ENCODE measurements at places on chromosomes 7 and 10.

- no peak for DNase-seq
Measured at GRCh38 chr7:106465704-106466468, 181.1 kb upstream of the NAMPT start.

DNA sequence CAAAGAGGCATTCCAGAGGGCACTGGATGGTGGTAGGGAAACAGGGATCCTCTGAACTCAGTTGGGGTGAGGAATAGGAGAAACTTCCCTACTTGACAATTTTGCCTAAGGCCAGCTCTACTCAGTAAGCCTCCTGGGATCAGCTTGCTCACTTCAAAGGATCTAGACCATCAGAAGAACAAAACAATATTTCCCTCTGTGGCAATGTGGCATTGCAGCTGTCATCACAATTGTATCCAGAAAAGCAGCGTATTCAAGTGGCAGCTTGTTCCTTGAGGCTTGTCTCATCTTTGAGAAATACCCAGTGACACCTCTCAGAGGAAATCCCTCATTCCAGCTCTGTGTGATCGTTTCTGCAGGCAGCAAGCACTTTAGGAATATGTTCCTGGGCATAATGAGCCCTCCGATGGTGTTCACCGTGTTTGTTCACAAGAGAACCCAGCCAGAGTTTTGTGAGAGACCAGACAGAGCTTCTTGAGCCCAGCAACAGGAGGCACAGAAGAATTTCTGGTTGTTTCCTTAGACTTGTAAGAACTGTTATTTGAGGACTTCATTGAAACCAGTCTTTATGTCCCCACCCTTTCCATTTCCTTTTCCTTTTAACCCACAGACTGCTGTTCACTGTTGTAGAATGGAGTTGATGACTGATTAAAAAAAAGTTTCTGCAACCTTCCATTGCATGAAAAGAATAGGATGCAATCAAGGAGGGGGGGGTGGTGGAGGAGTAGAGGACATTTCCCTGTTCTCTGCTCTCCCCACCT lies 747.3 kb downstream of the LRMDA start:
- DNase-seq, result no peak

DNA sequence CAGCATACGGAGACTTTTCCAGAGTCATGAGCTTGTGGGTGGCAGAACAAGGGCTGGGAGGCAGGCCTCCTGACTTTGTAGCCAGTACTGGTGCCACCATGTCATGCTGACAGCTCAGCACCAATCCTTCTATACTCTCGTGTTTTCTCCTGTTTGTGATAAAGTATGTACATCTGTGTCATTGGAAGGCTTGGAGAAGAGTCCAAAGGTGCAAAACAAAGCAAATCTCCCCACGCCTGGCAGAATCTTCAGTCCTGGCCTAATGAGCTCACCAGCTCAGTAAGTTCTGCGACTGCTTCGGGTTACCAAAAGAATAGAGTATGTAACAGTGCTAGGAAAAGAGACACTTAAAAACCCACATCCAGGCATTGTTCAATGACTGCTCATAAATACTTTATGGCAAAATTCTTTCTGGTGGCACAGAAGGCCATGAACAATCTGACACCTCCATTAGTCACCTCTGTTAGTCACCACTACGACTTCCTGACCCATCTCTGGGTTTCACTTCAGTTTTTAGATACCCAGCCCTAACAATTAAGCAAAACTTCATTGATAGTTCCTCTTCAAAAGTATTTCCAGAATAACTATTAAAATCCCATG lies 24.5 kb downstream of the STEAP1 start:
- no peak for DNase-seq

- no peak for DNase-seq
Measured at GRCh38 chr7:15998617-15999016, 312.1 kb upstream of the MEOX2 start.

- DNase-seq, result peak; percentile 76
Measured at GRCh38 chr10:127735723-127736221, 1.2 kb upstream of the FOXI2 start.

- DNase-seq, result no peak
Measured at GRCh38 chr10:44402465-44403195, 17.7 kb upstream of the CXCL12 start.

GRCh38 chr10:128048819-128049210 lies 77.4 kb downstream of the MKI67 start:
- DNase-seq, result no peak

DNA sequence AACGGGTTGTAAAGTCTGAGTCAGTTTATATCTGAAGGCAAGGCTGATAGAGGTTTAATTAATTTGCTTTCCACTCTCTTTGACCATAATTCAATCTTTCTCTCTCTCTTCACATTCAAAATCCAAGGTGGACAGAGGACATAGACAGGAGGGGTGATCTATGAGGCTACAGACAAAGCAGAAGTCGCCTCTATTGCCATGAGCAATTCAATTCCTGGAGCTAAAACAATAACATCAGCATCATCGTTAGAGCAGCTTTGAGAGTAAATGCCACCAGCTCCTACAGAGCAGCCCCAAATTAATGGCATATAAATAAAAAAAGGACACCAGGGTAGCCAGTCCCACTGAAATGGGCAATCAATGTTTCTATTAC lies 93.2 kb downstream of the DGKI start:
- DNase-seq, result no peak

- no peak for DNase-seq
Measured at GRCh38 chr7:121634356-121634755, 238.2 kb upstream of the FAM3C start.

DNA sequence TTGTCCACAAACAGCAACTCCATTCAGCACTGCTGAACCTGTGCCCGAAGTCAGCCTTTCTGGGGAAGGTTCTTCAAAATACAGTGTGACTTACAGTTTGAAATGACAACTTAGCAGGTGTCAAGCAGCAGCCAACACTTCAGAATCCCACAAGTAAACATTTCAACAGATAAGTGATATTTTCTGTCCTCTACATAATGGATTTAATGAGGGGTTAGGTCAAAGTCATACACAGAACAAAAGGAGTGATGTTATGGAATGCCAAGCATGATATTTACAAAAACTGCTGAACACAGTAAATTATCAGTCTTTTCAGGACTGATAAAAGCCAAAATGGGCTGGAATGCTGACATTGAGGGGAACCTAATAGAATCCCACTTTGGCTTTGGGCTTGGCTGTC lies 77.6 kb upstream of the JAZF1 start:
- DNase-seq, result no peak

- DNase-seq, result no peak
Measured at GRCh38 chr10:119466655-119467054, 75.9 kb downstream of the RGS10 start.

DNA sequence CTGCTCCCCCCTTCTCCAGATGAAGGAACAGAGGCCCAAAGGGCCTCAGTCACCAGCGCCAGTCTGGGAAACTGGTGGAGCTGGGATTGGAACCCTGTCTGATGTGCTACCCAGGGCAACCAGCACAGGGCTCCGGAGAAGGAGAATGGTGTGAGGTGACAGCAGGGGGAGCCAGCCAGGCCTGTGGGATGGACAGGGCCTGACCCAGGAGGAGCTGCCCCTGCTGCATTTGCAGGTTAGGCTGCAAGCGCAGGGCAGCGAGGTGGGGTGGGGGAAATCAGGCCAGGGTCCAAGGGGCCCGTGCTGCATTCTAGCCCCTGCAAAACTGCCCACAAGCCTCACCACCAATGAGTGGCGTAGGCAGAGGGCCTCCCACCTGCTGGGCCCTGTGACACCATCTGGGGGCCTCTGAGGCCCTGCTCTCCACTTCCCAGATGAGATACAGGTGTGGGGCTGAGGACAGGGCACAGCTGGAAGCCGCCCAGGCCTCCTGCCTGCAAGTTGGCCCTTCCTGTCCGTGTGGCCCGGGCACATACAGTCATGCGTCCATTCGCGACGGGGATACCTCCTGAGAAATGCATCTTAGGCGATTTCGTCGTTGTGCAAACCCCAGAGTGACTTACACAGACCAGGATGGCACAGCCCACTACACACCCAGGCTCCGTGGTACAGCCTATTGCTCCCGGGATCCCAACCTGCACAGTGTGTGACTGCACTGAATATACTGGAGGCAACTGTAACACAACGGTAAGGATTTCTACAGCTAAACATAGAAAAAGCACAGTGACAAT lies 45.3 kb downstream of the RASGEF1A start:
- DNase-seq, result peak; percentile 79

DNA sequence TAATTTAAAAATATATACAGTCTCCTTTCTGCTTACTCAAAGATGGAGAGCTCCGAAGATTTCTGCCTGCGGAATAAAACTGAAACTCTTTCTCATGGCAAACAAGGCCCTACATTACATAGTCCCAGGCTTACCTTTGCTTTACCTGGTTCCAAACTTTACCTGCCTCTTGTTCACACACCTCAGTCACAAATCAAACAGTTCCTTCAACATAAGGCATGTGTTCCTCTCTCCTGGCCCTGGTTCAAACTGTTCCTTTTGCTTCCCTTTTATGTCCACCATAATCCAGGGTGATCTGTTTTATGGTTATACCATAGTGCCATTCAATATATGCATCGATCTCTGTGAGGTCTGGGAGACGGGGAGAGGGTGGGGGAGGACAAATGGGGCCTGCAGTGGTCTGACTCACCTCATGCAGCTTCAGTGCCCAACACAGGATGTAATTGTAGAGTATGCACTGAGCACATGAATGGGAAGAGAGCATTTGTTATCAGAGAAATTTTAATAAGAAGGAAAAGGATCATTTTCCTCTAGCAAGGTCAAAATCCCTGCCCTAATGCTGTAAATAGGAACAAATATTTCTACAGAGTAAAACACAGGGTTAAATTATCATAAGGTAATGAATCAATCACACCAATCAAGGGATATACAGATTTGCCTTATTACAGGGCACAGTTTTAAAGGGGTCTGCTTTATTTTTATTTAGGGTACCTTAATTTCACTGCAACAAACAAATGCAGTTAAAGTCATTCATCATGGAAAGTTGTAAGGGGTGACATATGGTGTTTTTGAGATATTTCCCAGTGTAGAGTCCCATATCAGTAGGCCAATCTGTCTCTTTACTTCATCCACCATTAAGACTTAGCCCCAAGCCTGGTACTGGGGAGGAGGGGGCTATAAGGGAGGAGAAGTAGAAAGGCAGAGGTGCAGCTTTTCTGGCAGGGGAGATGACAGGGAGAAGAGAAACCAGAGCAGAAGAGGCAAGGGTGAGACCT lies 88.8 kb upstream of the PDE1C start:
- no peak for DNase-seq

- DNase-seq, result no peak
Measured at GRCh38 chr10:36110097-36110496, 468.0 kb upstream of the FZD8 start.

GRCh38 chr7:132451161-132451560 lies 125.1 kb downstream of the PLXNA4 start:
- no peak for DNase-seq

GRCh38 chr7:77457779-77458178 lies 41.6 kb upstream of the GSAP start:
- no peak for DNase-seq

GRCh38 chr10:100759331-100759730 lies 13.9 kb downstream of the PAX2 start:
- no peak for DNase-seq

DNA sequence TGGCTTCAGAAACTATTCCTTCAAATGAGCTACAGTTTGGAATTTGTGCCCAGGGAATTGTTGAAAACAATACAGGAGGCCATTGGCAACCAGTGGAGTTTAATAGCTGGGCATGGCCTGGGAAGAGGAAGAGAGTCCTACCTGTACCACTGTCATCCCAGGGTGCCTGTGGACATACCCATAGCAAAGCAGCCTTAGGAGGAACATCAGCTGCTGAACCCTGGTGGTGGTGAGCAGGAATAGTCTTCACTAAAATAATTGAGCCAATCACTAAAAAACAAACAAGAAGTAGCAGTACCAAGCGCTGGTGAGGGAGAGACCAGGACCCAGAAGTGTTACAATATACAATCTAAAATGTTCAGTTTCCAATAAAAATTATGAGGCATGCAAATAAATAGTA lies 14.5 kb downstream of the IGFBP1 start:
- DNase-seq, result no peak

DNA sequence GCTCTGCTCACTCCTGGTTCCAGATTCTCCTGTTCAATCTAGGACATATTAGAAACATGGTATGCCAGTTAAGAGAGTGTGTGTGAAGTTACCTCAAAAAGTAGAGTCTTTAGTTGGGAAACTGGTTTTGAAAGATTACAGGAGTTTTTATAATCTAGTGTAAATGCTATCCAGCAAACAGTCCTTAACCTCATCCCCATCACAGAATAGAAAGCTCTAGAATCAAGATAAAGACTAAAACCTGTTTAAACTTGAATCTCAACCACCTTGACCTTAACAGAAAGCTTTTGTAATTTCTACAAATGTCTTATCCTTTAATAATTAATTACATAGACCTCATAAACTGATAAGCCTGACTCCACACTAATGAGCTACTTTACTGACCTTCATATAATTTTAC lies 1288.7 kb upstream of the SORCS1 start:
- DNase-seq, result no peak

- no peak for DNase-seq
Measured at GRCh38 chr10:80322711-80323110, 33.3 kb upstream of the MAT1A start.

GRCh38 chr7:2032030-2032875 lies 200.5 kb downstream of the MAD1L1 start:
- DNase-seq, result no peak

DNA sequence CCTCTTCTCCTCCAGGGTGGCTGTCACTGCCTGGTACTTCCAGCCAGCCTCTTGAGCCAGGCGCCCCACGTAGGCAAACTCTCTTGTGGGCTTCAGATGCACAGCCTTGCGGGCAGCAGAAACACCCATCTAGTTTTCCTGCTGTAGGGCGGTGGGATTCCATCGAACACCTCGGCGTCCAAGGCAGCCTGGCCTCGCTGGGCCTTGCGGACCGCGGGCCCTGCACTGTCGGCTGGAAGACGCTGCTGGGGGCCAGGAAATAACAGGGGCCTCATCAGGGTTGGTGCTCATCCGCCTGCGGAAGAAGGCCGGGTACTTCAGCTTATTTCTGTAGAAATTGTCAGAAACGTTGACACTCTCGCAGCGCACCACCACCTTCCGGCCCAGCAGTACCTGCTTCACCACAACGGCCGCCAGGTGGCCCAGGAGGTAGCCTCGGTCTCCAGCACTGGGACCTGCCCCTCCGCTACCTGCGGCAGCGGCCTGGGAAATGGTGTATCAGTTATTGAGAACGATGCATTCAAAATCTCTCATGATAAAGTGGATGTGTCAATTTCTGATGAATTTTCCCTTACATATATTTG lies 61.1 kb downstream of the WDFY4 start:
- peak; percentile 87 for DNase-seq

DNA sequence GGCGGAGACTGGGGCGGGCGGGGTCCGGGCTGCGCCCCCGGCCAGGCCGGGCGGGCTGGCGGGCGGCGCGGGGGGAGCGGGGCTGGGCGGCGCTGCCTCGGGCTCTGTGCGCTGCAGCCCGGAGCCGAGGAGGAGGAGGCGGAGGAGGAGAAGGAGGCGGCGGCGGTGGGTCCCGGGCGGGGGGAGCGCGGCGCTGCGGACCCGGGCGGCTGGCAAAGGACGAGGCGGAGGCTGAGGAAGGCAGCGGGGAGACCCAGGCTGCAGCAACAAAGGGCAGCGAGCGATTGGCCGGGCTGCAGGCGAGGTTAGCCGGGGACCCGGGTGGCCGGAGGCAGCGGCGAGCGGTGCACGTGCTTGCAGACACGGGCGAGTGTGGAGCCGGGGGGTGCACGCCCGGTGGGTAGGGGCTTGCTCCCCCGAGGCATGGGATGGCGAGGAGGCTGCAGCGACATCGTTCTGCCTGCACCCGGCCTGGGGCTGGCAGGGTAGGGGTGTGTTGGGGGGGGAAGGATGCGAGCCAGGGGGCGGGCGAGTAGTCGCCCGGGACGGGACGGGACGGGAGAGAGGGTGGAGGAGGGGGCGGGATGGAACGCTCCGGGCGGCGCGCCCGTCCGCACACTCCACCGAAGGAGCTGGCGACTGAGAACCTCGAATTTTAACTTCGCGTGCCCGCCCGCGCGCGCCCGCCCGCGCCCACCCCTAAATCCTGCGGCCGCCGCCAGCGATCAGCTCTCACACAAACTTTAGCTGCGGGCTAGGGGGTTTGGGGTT lies 844 bp upstream of the KAT6B start:
- peak; percentile 69 for DNase-seq
